Activated naive CD4-positive, alpha-beta T cell treated with anti-CD3 and anti-CD28 coated beads for 36 hours (primary cell): ENCODE measurements at places on chromosomes 12 and 14. TPM values are rescaled to one million over a fixed set of nuclear protein-coding genes. Genes with fewer than 3 reads are reported as not detected.
A peak's percentile ranks its signal among the peaks of the same experiment; 100 is the strongest.

LPAR5 gene
- 1.7 TPM for total RNA-seq

ST8SIA1 gene
- total RNA-seq: 1.7 TPM

MIP gene
- not detected for total RNA-seq

DNA sequence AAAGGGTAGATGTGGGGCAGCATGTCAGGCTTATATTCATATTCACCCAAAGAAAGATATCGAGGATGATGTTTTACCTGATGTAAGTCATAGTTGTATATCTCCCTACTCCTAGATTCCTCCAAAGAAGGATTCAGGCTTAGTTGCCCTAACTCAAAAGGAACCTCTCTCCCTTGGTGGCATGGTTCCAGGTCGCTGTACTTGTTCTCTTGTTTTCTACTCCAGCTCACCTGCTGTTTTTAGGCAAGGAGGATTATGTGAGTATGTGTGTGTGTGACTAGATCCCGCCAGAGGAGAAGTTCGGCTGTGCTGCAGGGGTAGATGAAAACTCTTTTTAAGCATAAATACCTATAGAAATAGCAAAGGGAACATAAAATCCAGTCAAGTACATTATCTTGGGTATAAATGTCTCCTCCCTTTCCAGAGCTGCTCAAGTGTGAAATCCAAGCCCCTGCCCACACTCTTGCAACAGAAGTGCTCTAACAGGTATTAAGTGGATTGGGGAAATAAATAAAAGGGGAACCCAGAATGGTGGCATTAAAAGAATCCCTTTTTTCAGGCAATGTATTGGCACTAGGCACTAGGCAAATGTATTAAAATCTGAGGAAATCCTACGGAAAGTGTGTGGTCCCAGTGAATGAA is 375.7 kb downstream of the ZFP36L1 start:
- no peak overlapping the region for H3K4me3 ChIP-seq
- H3K27ac ChIP-seq: no peak overlapping the region
- no peak for DNase-seq
- H3K4me1 ChIP-seq: peaks cover 14% of the 10 kb centered on the region
- H3K27me3 ChIP-seq: no peaks in the 10 kb centered on the region

DNA sequence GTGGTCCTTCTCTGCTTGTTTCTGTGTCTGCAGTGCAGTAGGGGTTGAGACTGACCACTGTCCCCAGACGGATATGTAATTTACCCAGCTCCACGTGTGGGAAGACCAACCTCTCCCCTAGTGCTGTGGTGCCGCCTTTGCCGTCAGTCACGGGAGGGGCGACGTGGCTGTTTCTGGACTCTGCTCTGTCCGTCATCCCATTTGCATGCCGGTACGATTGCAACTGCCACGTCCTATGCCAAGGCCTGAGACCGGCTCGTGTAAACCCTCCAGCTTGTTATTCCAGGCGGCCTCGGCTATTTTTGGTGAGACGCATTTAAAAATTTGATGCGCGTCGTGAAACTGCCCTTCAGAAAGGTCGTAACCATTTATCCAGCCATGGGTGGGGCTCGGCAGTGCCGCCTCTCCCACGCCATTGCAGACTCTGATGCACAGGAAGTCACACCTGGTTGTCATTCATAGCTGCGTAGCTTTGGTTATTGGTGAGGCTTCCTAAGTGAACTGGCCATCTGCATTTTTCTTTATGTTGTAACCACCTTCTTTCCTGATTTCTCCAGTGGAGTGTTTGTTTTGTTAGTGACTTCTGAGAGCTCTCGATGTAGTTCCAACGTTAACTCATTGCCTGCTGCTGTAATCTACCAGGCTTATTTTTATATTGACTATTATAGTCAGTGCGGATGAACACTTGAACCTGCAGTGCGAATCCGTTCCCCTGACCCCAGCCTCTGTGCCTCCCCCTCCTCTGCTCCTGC is 75.1 kb downstream of the ADGRD1 start:
- no peaks in the 10 kb centered on the region for H3K4me1 ChIP-seq
- no peak overlapping the region for H3K27ac ChIP-seq
- H3K4me3 ChIP-seq: no peak overlapping the region
- H3K36me3 ChIP-seq: no peaks in the 10 kb centered on the region

GRCh38 chr12:32398816-32399369 is 465 bp upstream of the FGD4 start:
- H3K4me3 ChIP-seq: peak overlapping the region; percentile 88
- H3K4me1 ChIP-seq: no peaks in the 10 kb centered on the region
- H3K36me3 ChIP-seq: no peaks in the 10 kb centered on the region
- H3K27ac ChIP-seq: no peak overlapping the region
- H3K27me3 ChIP-seq: peaks cover 35% of the 10 kb centered on the region
- no peak for DNase-seq
